ENCODE measurements at places on chromosomes 12 and 14. TPM values are rescaled to one million over a fixed set of nuclear protein-coding genes. Genes with fewer than 3 reads are reported as not detected.

DNA sequence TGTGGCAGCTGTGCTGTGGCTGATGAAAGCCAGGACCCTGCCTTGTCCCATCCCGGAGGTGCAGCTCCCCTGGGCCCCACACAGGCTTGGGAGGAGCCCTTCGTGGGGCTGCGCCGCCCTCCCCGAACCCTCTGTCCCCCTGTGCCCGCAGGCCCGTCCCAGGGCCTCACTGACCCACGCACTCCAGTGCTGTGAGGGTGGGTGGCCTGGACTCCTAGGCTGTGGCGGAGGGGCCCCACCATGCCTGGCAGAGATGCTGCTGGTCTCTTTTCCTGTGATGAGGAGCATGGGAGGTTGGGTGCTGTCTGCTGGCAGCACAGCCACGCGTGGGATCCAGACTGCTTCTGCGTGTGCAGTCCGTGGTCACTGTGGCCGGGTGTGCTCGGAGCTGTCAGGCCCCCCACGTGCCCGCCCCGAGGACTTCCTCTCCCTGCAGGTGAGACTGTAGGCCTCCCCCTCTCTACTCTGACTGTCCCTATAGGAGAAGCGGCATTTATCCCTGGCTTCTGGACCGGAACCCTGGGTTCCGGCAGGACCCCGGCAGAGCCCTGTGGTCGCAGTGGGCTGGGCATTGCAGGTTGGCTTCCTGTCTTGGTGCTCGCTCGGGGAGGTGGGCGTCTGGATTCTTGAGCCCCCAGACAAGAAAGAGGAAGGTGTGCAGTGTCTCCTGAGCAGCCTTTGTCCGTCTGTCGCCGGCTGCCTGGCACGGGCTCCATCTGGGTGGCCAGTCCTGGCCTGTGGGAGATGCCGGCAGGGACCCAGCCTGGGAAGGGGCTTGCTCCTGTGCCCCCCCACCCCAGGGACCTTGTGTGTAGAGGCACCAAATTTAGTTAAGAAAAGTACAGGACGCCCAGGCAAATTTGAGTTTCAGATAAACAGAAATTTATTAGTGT lies 2.3 kb downstream of the MTA1 start:
- peak; percentile 21 for DNase-seq

MRPL42 gene
- total RNA-seq = 51.8 TPM

DNA sequence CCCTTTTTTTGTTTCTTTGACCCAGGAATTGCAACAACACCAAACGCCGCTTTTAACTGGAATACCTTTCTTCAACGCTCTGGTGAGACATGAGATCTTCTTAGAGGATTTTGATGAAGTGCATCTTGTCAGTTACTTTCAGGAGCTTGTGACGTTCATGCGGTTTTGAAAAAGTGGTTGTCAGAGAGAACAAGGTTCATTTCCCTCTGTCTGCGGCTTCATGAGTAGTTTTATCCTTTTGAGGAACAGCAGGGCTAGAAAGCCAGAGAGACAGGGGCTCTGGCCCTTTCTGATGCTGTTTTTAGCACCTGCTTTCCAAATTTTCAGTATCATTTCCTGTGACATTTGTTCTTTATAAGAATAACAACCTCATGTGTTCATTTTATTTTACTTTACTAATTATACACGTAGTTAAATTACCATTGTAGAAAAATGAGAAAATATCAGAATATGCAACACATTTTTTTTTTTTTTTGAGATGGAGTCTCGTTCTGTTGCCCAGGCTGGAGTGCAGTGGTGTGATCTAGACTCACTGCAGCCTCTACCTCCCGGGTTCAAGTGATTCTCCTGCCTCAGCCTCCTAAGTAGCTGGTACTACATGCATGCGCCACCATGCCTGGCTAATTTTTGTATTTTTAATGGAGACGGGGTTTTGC lies 61.8 kb downstream of the GLT1D1 start:
- no peak for DNase-seq

GRCh38 chr12:19482551-19483109 lies 43.3 kb downstream of the AEBP2 start:
- DNase-seq = peak; percentile 48

GRCh38 chr12:4865246-4865645 lies 44.5 kb upstream of the KCNA1 start:
- no peak for DNase-seq

DNA sequence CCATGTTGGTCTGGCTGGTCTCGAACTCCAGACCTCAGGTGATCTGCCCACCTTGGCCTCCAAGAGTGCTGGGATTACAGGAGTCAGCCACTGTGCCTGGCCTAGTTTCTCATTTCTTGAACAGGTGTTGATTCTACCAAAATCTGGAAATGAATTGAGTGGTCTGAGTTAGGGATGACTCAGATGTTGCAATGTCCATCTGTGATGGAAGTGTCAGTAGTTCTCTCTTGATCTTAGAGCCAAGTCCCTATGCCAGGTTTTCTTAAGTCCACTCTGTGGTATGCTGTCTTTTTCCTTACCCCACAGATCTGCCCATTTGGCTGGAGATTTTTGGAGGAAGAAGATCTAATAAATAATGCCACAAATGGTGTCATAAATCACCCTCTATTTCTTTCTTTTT lies 12.6 kb downstream of the SNAPC1 start:
- no peak for DNase-seq

GRCh38 chr12:79451978-79452377 lies 238.8 kb downstream of the PAWR start:
- peak; percentile 29 for DNase-seq

DNA sequence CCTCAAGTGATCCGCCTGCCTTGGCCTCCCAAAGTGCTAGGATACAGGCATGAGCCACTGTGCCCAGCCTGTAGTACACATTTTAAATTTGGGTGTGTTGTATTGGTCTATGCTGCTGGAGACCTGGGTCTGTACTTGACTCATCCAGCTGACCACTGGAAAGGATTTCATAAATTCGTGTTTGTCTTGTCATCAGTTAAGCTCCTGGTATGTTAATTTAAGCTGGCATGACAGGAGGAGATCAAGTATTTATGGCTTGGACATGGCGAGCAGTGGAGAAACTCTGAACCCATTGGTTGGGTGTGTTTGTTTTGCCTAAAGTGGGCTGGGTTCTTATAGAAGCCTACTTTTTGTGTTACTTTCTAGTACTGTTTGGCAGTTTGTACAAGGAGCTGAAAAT lies 24.2 kb downstream of the YY1 start:
- DNase-seq = no peak
